ENCODE measurements at places on chromosomes 12 and 14.

DNA sequence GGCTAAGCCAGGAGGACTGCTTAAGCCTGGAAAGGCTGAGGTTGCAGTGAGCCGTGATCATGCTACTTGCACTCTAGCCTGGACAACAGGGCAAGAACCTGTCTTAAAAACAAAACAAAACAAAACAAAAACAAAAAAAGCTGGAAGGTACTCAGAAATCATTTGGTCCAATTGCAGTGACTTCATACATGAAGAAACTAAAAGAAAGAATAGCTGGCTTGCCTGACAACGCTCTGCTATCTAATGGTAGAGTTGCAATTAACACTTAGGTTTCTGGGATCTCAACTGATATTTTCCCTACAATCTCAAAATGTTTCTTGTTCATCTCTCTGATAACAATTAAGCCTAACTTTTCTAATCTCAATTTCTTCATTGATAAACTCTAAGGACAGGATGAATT lies 13.7 kb downstream of the EEA1 start:
- DNase-seq = no peak

- DNase-seq = no peak
These were observed 159.4 kb downstream of the TSPAN9 start for GRCh38 chr12:3236345-3237187.

GRCh38 chr14:32201816-32202490 lies at the start of gene RNU6-7:
Gene RNU6-7, plus strand, starts transcription at chr14:32202045.
- DNase-seq = peak; percentile 67

DNA sequence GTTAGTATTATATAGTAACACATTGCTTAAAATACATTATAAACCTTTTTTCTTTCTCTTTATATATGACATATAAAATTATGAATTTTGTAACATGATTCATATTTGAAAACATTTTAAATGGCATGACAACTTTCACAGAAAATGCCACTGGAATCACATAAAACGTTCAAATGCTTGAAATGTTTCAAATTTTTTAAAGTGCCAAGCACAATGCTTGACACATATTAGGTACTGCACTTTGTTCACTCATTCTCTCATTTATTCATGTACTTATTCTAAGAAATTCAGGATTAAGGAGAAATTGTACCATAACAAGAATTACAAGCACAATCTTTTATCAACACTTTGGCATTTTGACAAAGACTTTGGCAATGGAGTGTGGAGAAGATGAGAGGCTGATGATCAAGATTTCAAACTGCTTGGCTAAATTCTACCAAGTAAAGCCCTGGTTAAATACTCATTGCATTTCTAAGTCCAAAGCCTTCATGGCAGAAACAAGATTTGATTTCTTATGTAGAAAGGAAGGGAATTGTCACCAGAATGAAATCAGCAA lies 232.2 kb downstream of the C12orf50 start:
- no peak for DNase-seq

GRCh38 chr12:29639893-29640495 lies 142.5 kb upstream of the OVCH1 start:
- DNase-seq = no peak
